ENCODE measurements at places on chromosomes 6 and 20.

DNA sequence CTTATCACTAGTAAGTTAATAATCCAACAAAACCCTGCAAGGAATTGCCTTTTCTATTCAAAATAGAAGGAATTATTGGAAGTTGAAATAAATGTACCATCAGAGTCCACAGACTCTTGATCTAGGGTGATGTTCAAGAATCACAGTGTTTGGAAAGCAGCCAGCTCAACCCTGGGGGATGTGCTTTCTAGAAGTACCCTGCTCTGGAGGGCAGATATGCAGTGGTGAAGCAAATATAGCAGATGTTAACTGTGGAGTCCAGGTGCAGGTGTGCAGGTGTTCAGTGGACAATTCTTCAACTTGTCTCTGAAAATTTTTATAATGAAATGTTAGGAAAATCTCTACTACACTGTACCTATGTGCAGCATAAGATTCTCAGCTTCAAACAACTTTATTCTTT lies 9.1 kb upstream of the INSM1 start:
- no peak for DNase-seq

GRCh38 chr20:51700809-51701285 lies 67.3 kb downstream of the ATP9A start:
- DNase-seq, result no peak

GRCh38 chr20:17029698-17030097 lies 197.1 kb upstream of the PCSK2 start:
- DNase-seq, result no peak

DNA sequence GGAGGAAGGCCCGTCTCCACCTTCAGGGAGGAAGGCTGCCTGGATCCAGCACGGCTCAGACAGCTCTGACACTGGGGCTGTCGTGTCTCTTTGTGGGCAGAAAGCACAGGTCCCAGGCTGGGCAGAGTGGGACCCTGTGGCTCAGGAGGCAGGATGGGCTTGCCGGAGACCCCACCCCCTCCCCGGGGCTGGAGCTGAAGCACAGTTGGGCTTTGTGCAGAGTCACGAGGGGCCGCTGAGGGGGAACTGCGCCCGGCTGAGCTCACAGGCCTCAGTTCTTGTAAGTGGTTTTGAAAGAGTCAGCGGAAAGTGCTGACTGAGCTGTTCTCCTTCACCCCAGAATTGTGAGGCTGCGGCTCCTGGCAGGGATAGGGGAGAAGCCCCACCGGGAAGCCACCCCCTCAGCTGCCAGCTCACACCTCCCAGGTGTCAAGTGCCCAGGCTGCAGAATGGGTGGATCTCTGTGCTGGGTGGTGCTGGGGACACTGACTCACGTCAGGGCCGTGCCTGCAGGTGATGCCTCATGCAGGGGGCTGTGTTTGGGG lies 145.5 kb upstream of the RNF24 start:
- no peak for DNase-seq

DNA sequence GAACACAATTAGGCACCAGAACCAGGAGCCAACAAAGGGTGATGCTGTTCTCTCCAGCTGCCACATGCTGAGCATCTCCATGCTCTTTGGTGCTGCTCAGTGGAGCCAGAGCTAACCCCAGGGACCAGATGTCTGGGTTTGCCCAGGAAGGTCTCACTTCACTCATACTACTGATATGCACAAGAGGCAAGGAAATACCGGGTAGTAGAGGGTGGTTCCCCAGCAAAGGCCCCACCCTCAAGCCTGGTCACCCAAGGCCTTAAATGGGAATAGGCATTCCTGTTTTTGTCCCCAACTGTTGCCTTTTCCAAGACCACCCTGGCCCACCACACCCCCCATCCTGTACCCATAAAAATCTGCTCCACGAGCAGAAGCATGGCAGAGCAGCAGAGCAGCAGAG lies 204.5 kb upstream of the TAB2 start:
- no peak for DNase-seq

DNA sequence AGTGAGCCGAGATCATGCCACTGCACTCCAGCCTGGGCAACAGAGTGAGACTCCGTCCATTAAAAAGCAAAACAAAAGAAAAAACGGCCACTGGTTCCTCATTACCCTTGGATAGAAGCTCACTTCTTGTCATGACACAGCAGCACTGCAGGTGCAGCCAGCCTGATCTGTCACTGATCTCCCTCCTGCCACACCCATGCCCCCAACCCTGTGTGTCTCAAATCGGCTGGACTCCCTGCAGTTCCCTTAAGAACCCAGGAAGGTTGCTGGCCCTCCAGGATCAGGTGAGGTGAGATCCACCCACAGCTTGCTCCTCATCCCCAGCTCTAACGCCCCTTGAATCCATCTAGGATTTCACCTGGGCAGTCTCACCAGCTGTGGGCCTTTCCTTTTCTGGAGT lies 26.3 kb upstream of the NNAT start:
- DNase-seq, result no peak

GRCh38 chr6:29667158-29667557 lies 10.3 kb downstream of the MOG start:
- no peak for DNase-seq

DNA sequence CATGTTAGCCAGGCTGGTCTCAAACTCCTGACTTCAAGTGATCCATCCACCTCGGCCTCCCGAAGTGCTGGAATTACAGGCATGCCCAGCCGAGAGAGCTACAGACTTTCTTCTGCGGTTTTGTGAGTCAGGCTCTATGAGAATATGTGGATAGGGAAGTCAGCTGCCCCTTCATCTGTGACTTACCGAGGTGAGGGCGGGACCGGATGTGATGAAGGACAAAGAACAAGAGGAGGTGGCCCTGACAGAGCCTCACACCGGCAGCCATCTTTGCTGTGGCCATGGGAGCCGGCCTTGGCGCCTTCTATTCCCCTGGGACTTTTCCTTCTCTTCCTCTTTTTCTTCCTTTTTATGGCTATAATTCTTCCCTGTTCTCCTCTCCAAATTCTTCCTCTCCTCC lies 67.0 kb downstream of the IYD start:
- DNase-seq, result no peak

DNA sequence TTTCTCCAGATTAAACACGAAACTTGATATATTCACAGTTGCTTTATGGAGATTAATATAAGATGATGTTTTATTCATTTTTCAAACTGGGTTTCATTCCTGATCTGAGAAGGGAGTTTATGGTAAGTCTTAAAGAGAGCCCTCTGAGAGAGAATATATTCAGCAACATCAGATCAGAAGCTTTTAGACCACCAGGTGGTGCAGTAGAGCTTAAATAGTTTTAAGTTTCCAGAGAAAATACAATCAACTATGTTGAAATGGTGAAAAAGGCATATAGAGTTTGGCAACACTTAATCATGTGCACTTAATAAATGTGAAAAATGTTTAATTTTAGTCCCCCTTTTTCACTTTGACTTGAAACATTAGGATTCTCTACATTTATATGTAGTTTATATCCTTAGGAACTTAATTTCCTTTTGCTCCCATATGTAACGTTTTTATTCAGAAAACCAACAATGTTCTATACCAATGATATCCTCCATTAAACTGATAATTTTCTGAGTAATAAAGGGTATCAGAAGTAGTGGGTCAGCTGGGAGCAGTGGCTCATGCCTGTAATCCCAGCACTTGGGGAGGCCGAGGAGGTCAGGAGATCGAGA lies 86.4 kb upstream of the CLDN20 start:
- DNase-seq, result no peak

DNA sequence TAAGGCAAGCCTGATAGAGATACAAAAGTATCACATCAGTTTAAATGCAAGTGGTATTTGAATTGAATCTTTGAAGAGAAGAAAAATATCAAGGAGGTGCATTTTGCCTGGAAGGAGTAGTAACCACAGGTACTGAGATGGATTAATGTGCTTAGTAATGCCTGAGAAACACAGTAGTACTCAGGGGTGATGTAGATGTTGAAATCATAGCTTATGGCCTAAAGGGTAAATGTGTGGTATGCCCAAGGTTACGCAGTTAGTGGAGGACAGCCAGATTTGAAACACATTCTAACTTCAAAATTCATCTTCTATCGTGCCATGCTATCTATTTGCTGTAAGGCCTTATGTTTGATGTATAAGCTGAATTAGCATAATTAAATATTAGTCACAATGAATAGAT lies 55.9 kb downstream of the STXBP5 start:
- DNase-seq, result no peak

GRCh38 chr6:89970609-89971337 lies 76.5 kb downstream of the GJA10 start:
- no peak for DNase-seq

DNA sequence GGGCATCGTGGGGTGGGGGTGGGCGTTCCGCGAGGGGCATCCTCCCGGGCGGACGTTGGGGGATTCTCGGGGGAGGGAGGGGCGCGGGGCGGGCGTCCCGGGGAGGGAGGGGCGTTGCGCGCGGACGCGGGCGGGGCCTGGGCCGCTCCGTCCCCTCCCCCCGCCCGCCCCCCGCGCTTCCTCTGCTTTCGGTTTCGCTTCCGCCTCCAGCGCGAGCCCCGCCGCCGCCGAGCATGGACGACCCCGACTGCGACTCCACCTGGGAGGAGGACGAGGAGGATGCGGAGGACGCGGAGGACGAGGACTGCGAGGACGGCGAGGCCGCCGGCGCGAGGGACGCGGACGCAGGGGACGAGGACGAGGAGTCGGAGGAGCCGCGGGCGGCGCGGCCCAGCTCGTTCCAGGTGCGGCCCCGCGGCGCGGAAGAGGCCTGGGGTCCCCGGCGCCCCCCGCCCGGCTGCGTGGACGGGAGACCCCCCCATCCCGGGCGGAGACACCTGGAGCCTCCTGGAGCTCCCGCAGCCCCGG lies at the start of gene OGFR:
TSS of gene OGFR (plus strand) at position 209 of the 528 bp plus-strand sequence. CDS start at position 234, 25 bp downstream.
- DNase-seq, result peak; percentile 44

DNA sequence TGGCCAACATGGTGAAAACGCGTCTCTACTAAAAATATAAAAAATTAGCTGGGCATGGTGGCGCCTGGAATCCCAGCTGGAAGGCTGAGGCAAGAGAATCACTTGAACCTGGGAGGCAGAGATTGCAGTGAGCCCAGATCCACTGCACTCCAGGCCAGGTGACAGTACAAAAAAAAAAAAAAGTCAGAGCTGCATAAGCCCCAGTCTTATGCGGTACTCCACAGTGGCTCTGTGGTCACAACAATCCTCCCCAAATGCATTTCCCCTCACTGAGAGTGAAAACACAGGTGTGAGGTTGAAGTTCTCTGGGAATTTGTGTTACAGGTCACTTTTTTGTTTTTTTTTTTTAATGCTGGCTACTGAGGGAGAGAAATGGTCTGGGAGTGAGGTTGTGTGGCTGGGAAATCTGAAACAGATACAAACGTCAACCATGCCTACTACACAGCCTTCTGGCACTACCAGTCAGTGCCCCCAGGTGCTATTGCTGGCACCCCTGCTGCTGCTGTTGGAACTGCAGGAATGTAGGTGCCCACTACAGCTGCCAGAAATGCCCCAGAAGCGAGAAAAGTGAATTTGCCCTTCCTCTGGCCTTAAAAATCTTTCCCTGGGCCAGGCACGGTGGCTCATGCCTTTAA lies 5.7 kb downstream of the MRPS26 start:
- DNase-seq, result no peak

GRCh38 chr20:50330504-50331313 lies 140.1 kb downstream of the CEBPB start:
- DNase-seq, result no peak

GRCh38 chr20:19807191-19807945 lies 49.3 kb downstream of the RIN2 start:
- DNase-seq, result no peak

All from central memory CD8-positive, alpha-beta T cell (primary cell).